ENCODE measurements at places on chromosomes 2 and 18. TPM values are rescaled to one million over a fixed set of nuclear protein-coding genes. Genes with fewer than 3 reads are reported as not detected.
A peak's percentile ranks its signal among the peaks of the same experiment; 100 is the strongest.

- no peak for DNase-seq
These were observed 250.7 kb downstream of the VAPA start for GRCh38 chr18:10164271-10165071.

DNA sequence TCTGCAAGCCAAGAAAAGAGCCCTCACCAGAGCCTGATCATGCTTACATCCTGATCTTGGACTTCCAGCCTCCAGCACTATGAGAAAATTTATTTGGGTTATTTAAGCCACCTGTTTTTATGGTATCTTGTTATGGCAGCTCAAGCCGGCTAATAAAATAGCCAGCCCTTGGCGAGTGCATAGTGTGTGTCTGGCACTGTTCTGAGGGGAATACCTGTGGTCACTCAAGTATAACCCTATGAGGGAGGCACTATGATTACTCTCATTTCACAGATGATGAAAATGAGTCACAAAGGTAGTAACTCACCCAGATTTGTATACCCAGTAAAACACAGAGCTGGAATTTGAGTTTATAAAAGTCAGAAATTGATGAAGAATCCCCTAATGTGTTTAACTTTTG is 556.9 kb upstream of the SETBP1 start:
- peak; percentile 65 for DNase-seq

DUSP19 gene
- 2.4 TPM for total RNA-seq

DNA sequence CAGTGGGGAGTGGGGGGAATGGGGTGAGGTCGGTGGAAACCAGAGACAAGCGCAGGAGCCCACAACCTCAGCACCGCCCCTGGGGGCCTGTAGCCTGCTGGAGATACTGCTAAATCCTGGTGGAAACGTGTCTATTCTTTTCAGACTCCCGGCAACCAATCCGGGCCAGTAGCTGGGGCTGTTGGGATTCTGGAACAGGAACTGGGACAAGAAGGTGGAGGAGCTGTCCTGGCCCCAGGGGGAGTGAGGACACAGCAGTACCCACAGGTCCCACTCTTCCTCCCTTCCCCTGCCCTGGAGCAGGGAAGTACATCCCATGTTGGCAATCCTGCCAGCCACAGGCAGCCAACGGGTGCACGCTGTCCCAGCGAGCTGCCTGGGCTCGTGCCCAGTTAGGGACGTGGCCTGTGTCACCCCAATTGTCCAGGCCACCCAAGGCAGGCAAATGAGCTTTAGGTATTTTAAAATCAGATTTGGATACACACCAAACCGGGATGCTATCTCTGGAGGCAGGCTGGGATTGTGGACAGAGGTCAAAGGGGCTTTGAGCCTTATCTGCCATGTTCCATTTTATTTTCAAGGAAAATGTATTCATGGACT is 51.8 kb downstream of the HS1BP3 start:
- peak; percentile 58 for DNase-seq

NEU2 gene
- total RNA-seq: not detected

DNA sequence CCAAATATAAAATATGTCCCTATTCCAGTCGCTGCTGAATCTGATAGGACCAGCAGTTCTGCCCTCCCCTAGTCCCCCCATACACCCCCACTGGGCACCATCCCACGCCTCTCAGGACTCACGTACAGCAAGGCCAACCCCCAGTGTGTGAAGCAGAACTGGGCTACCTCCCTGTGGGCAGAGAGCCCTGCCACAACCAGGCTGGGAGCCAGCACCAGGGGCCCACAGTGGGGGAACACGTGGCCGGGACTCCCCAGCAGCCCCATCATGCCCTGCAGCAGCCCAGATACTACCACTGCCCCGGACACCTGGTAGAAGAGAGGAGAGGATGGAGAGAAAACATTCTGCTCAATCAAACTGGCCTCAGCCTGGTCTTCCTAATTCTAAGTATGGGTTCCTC is 1.3 kb downstream of the SLC23A3 start:
- no peak for DNase-seq

GPR55 gene
- 0.79 TPM for total RNA-seq

ABCB11 gene
- total RNA-seq: 0.02 TPM

DNA sequence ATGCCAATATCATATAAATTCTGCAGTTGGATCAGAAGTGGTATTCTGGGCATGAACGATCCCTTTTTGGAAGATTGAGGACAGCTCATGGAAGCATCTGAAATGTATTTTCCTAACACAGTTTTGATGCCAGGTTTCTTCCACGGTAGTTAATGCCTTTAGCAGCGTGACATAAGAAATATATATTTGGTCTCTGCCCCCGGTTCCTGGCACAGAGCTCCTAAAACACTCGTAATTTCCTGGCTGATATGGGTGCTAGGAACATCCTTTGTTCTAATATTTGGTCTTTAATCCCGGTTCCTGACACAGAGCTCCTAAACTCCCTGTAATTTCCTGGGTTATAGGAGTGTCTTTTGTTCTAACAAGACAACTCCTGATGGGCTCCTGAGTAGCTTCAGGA is 8.2 kb upstream of the CABLES1 start:
- no peak for DNase-seq

- peak; percentile 94 for DNase-seq
These were observed 65.3 kb downstream of the C1D start for GRCh38 chr2:67997528-67997900.

DNA sequence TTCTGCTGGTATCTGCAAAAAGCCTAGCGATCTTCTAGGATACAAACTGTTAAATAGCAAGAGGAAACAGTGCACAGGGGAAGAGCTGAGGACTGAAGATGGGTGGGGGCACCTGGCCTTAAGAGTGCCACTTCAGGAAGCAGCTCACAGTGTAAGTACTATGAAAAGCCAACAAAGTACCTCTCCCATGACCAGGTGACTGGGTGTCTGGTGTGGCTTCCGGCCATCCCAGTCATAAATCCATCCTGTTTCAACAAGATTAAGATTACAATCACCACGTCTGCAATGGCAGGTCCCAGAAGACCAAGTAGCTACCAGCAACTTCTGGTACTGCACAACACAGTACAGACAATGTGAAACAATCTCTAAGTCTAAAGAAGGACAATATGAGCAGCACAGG is 15.9 kb downstream of the ERFE start:
- no peak for DNase-seq

ALMS1 gene
- 15.0 TPM for total RNA-seq

PPP1R1C gene
- 5.2 TPM for total RNA-seq

BCL11A gene
- total RNA-seq: not detected

Data from M059J (cell line).